ENCODE measurements at places on chromosomes 5 and 9. TPM values are rescaled to one million over a fixed set of nuclear protein-coding genes. Genes with fewer than 3 reads are reported as not detected.

Gene LHFPL2
- 31.6 TPM for total RNA-seq

Gene SLC4A9
- 0.13 TPM for total RNA-seq

Gene MYOT
- total RNA-seq: not detected

Gene PAPPA
- 9.5 TPM for total RNA-seq

Gene CATSPER3
- 0.13 TPM for total RNA-seq

Gene NFIB
- 8.2 TPM for total RNA-seq

Gene ZNF454
- 2.9 TPM for total RNA-seq

Measured in mesangial cell (primary cell).